ENCODE measurements at places on chromosomes 1 and 21. TPM values are rescaled to one million over a fixed set of nuclear protein-coding genes. Genes with fewer than 3 reads are reported as not detected.

- DNase-seq, result no peak
Measured at GRCh38 chr1:229531326-229531725, 23.2 kb upstream of the NUP133 start.

DNA sequence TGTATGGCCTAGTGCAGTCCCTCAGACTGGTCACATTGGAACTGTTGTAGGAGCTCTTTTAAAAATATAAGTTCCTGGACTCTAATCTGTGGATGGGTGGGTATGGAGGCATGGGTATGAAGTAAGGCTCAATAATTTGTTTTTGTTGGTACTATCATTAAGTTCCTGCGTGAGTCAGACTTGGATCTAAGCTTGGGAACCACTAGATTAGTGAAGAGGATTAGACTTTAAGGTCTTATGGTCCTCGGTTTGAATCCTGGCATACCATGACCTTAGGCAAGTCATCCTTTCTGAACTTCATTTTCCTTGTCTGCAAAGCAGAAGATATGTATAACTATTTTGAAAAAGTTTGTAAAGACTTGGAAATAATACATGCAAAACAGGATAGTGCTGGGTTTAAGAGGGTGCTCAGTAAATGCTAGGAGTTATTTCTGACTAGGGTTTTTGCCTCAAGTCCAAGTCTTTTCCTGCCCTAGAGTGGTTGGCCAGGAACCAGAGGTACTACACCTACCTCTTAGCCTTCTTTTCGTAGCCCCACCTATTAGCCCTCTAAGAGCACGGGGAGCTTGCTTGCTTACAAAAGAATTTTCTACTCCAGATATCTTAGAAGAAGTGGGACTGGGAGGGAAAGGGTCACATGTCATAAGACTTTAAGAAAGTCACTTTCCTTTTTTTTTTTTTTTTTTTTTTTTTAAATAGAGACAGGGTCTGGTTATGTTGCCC is 38.6 kb upstream of the METTL18 start:
- no peak for DNase-seq

INAVA gene
- polyA plus RNA-seq, result 33.8 TPM

DNA sequence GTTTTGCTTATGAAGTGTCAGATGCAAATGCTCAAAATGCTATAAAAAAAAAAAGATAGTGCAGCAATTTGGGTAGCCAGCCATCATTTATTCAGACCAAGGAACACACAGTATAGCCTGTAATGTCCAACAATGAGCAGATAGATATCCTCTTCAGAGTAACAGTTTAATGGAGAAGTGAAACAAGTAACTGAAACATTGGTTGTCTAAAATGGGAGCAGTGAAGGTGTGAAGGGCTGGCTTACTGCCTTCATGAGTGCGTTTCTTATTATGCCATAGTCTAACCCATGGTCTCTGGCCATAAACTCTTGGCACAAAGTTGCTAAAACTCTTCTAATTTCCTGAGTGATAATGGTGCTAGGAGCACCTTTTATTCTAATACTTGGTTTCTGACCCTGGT is 11.4 kb downstream of the RGS5 start:
- no peak for DNase-seq

DNA sequence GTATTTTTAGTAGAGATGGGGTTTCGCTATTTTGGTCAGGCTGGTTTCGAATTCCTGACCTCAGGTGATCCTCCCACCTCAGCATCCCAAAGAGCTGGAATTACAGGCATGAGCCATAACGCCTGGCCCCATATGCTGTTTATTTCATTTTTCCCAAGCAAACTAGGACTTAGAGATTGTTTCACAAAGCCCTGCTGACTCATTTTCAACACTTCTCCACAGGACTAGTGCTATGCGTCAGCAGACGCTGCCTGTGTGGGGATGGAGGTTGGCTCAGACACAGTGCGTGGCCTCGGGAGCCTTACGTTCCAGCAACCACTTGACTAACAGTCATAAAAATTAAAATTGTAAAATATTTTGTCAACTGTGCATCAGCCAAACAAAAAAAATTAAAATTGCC is 22.7 kb downstream of the PKNOX1 start:
- no peak for DNase-seq

SELENBP1 gene
- 50.4 TPM for polyA plus RNA-seq

DNA sequence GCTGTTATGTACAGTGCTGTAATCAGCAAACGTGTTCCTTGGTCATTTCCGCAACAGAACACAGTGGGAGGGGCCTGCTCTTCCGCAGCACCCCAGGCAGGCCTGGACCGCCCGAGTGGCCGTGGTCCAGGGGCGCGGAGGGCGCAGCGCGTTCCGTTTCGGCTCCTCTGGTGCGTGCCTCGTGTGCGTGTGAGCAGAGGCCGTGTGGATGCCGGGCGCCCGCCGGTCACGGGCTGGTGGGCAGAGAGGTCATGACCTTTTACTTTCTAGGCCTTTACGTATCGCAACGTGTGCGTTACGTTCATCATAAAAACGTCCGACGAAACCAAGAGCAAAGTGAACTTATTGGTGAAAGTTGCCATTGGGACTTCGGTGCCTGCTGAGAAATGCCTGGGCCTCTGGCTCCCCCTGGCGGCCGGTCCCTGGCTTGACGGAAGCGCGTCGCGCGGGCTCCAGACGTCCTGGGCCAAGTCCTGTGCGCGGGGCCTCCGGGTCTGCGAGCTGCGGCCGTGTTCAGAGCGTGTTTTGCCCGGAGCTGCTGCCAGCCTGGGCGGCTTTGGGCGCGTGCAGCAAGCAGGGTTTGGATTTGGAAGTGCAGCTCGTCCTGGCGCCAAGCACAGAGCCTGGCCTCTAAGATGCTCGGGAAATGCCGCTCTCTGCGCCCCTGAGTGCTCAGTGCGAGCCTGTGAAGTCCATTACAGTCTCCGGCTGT is 34.4 kb downstream of the COL18A1 start:
- DNase-seq, result peak; percentile 80

DNA sequence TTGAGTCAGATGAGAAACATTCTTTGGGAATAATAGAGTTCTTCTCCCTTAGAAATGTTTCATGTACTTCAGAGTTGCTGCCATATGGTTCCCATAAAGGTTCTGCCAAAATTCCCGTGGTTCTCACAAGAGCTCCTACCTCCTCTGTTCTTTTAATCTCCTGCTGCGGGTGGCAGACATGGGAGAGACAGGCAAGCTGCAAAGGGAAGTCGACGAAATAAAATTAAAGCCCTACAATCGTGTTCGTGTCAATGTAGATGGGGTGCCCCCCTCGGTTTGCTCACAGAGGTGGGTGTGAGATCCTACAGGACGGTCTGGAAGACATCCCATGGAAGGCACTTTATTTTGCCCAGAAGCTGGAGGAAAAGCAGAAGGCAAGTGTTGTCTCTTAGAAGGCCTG is 276.0 kb downstream of the RWDD3 start:
- no peak for DNase-seq
